ENCODE measurements at places on chromosomes 11 and 22.

DNA sequence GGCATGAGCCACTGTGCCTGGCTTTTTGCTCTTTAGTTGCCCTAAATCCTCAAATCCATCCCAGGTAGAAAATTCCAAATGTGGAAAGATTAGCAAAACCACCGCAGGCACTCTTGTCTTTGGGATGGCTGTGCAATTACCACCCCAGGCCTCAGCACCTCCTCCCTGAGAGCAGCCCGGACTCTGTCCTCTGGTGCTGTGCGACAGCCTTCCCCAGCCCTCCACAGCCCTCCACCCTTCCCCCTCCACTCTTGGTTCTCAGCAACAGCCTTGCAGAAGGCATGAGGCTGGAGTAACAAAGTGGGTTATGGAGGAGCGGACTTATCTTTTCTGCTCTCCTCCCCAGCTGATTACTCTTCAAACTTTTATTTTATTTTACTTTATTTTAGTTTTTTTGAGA lies 44.7 kb upstream of the YWHAH start:
- DNase-seq = no peak

GRCh38 chr22:31752096-31752847 lies 1.5 kb upstream of the DEPDC5 start:
- no peak for DNase-seq

DNA sequence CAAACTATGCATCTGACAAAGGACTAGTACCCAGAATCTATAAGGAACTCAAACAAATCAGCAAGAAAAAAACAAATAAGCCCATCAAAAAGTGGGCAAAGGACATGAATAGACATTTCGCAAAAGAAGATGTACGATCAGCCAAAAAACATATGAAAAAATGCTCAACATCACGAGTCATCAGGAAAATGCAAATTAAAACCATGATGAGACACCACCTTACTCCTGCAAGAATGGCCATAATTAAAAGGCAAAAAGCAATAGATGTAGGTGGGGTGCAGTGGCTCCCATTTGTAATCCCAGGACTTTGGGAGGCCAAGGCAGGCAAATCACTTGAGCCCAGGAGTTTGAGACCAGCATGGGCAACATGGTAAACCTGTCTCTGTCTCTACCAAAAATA lies 10.4 kb upstream of the OR10V1 start:
- no peak for DNase-seq

- no peak for DNase-seq
Observed at GRCh38 chr11:113389272-113389671, 1.7 kb downstream of the ANKK1 start.

- DNase-seq = no peak
Observed at GRCh38 chr11:93773045-93773477, 11.0 kb upstream of the MED17 start.

DNA sequence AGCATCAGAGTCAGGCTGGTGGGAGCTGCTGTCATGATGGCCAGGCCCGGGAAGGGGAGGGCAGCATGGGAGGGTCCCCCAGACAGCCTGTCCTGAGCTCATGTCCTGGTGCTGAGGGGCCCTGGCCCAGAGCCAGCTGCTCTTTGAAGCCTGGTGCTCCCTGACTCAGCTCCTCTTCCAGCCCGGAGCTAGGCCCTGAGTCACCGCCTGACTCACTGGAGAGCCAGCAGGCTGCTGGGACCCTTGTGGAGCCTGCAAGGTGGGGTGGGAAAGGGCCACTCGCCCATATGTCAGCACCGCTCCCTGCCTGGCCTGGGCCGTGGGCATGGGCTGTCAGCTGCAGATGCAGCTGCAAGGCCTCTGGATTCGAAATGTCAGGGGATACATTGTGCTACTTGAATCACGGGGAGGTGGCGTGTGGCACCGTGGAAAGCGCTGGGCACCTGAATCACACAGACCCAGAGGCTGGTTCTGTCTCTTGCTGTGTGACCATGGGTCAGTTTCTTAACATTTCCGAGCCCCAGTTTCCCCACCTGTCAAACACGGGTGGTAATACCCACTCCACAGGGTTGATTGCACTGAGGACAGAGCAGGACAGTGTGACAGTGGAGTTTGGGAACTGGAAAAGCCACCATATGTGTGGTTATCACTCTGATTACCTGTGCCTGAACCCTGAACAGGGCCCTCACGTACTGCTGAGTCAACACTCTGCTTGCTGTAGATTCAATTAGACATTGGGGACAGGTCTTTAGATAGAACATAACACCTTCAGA lies 4.4 kb downstream of the CACNA1I start:
- DNase-seq = no peak

DNA sequence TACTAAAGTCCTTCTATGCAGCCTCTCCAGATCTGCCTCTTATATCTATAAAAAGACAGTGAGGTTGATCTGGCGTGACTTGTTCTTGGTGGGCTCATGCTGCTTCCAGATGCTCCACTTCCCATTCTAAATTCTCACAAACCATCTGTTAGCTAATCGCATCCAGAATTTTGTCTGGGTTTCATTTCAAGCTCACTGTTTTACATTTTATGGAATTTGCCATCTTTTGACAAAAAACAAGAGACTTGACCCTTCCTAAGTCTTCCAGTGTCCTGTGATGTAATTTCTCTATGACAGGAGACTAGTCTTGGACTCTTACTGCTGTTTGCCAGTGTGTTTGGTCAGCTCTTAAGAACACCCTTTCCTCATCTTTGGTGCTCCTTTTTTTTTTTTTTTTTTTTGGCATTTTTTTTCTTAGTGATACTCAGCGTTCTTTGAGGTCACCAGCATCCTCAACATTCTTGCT lies 23.0 kb downstream of the CRKL start:
- DNase-seq = no peak

- DNase-seq = no peak
Observed at GRCh38 chr11:7548659-7549274, 35.0 kb downstream of the PPFIBP2 start.

DNA sequence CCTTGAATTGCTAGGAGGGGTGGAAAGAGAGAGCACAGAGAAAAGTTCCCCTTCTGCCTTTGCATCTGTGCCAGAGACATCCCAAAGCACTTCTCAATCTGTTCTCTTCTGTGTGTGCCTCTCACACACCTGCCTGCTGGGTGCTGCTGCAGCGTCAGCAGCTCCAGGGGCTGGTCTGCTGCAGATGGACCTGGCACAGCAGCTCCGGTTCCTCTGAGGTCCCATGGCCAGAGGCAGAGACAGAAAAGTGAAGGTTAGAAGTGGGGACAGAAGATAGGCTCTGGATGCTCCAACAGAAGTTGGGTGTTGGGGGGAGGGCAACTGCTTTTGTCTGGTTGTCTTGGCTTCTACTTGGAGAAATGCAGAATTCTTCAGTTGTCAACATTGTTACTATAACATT lies 48.9 kb upstream of the KIRREL3 start:
- no peak for DNase-seq

- DNase-seq = no peak
Observed at GRCh38 chr22:49884503-49885260, 31.0 kb downstream of the ZBED4 start.

GRCh38 chr22:38859581-38860282 lies 12.3 kb downstream of the CBX6 start:
- no peak for DNase-seq

DNA sequence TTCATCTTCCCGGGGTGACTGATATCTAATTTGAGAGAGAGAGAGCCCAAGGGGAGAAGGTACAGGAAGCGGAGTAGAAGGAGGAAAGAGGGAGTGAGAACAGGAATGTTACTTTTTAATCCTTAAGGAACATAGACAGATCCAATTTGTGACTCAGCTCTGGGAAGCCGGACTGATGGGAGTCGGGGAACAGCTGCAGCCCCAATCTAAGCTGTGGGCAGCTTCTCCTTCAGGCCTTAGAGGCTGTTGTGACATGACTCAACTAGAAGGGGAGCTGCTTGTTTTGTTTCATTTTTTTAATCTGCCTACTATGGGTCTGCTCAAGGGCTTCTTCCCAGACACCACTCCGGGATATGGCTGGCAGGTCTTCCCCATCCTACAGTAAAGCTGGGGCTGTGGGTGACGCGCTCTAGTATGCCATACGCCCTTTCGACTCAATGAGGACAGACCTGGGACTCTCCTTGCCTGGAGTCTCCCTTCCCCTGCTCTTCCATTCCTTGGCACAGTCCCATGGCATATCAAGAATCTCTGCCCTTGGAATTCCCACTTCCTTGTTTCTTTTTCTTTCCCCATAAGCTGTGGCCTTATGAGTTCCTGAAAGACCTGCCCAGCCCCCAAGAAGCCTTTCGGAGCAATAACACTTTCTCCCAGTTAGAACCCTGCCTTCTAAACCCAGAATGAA lies 103.3 kb upstream of the AKIP1 start:
- DNase-seq = no peak

DNA sequence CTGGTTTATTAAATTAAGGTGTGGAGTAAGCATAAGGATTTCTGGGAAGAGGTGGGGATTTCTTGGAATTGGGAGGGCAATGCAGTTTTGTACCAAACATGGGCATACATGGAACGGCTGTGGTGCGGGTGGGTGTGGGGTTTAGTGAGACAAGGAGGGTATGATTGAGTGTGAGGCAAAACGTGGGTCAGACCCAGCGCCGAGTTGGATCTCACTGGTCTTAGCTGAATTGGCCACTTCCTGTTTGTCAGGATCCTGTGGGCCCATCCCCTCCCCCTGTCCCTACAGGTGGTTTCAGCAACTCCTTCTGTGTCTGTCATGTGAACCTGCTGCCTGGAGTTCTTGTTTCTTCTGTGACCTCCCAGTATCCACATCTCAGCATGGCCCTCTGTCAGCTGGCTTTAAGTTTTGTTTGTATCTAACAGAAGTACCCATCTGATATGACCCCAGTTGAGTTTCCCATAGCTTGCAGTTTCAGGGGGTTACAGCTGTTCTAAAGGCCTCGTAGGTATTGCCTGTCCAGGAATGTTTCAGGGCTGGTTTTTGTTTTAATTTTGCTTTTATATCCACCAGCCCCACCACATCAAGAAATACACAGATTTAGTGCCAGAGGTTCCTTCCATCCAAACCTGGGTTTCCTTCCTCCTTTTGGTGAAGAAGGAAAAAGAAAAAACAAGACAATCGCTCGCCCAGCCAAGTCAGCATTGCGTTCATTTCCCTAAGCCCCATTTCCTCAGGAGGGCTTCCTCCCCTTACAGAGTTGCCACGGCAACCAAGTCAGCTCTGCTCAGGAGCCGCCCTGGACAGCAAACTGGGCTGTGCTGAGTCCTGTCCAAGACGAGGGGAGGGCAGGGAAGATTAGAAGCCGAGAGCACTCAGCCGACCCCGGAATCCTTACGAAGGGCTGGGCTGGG lies 6.0 kb downstream of the APOL1 start:
- no peak for DNase-seq

DNA sequence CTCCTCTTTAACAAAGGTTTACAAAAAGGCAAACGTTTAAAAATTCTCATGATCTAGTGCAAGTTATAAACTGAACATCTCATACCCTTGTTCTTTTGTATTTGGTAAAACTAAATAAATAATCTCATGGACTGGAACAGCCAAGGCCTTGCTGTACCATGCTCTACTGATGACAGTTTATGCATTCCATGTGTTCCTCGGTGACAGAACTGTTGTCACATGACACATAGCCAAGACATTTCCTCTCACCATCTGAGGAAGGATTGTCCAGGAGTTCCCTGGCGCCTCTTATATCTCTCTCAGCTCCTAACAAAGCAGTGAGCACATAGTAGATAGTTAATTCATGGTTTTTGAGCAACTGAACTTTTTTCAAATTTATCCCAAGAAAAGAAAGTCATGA lies 12.6 kb downstream of the CCDC83 start:
- DNase-seq = no peak

DNA sequence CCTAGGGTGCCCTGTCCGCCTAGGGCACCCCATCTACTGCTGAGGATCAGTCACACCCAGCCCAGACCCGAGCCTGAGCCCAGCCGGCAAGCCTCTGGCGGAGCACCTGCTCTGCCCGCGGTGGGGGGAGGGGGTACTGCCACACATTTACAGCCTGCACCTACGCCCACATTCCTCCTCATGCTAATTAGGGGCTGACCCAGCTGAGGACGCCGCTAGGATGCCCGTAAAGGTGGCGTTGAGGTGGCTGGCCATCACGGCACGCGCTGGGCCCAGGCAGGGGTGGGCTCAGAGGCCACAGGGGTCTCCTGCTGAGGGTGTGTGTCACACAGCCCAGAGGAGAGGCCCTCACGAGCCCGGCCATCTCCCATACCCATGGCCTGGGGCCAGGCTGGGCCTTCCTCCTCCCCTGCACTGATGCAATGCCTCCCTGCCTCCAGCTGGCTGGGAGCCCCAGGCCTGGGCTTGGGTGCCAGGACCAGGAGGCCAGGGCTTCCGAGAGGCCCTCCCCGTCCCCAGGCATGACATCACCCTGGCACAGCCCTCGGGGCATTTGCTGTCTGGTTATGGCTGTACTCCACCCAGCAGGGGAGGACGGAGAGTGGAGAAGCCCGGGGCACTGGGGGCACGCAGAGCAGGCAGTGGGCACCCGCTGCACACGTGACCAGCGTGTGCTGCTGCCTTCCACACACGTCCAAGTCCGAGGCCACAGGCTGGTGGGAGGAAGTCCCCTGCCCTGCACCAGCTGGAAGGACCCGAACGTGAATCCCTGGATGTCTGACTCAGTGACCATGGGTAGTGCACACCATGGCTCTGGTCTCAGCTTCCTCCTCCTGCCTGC lies 12.7 kb downstream of the DUSP8 start:
- DNase-seq = peak; percentile 87

DNA sequence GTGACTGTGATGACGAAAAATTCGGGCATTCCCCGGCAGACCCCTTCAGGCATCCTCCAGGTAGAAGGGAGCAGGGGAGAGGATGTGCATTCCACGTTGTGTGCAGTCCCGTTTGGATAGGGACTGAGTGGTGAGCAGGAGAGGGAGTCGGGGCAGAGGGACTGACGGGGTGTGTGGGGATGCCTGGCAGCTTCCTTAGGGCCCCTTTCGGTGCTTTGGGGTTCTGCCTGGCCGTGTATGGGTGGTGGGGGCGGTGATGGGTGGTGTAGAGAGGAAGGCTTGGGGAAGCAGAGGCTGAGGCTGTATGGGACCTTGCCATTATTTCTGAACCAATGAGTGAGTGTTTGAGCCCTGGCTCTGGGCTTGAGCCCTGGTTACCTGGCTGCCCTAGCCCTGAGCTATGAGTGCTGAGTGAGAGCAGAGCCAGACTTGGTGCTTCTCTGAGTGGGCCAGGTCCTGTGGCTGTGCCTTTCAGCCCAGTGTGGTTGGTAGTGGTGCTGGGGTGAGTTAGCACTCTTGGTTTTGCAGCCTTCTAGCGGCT lies 914 bp downstream of the INPPL1 start:
- no peak for DNase-seq

DNA sequence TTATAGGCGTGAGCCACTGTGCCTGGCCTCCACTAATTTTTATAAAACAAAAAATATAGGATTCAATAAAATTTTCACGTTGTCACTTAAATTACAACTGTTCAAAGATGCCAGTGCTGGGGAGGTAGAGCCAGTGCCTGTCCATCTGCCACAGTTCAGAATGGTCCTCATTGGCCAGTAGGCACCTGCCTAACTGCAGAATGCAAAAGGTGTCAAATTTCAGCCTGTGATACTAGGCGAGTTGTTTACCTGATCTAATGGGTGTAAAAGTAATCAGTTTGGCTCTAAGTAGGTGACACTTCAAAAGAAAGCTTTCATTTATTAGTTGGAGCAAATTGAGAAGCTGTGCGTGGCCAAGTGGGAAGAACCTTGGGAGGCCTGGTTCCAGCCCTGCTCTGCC lies 2.4 kb downstream of the SMARCB1 start:
- no peak for DNase-seq

Measured in cerebellar nuclear complex (tissue), 1 donor.